Endothelial cell (in vitro differentiated cells): ENCODE measurements at places on chromosomes 3 and 15.
A peak's percentile ranks its signal among the peaks of the same experiment; 100 is the strongest.

GRCh38 chr3:75136100-75136897 lies 521.8 kb upstream of the CNTN3 start:
- DNase-seq, result no peak

GRCh38 chr15:91118817-91119590 lies 18.9 kb downstream of the SV2B start:
- no peak for DNase-seq

DNA sequence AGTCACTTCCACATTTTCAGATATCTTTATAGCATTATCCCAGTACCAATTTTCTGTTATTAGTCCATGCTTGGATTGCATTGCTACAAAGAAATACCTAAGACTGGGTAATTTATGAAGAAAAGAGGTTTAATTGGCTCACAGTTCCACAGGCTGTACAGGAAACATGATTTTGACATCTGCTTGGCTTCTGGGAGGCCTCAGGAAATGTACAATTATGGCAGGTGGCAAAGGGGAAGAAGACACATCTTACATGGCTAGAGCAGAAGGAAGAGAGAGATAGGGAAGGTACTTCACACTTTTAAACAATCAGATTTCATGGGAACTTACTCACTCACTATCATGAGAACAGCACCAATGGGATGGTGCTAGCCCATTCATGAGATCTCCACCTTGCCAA lies 172.3 kb upstream of the GPR149 start:
- DNase-seq, result no peak

DNA sequence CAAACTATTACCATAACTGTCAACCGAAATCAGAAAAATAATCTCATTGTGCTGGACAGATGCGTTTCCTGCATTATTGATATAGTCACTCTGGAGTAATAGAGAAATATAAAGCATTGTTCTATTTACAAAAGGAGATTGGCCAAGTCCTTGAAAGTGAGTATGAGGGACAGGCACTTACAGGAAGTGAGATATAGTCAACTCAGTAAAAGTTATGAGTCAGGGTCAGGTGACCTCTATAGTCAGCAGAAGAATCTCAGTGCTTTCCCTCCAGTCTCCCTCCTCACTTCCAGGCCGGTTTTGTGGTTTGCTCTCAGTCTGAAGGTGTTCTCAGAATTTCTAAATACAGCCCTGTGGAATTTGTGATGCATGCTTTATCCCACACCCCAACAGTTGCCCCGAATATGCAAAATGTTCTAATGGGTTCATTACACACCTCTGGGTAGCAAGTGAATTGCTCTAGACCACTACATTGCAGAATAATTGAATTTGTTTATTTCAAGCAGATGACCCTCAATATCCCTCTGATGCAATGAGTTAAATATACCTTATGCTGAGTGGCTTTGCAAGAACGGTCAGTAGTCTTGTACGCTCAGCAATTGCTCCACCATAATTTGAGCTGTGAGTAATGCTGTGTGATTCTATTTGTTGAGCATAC lies 787.7 kb downstream of the MCTP2 start:
- no peak for DNase-seq

- DNase-seq, result no peak
These were observed 31.9 kb downstream of the SCN5A start for GRCh38 chr3:38617586-38617985.

DNA sequence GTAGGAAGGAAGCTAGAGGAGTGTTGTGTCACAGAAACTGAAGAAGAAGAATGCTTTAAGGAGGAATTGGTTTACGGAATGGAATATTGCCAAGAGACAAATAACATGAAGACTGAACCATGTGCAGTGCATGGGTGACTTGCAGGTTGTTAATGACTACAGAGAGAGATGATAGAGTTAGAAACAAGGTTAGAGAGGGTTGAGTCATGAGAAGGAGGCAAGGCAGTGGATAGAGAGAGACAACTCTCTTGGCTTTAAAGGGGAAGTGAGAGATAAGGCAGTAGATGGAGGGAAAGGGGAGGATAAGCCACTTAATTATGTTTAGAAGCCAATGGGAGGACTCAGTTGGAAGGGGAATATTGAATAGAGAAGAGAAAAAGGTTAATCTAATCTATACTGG lies 119.3 kb upstream of the CCNL1 start:
- DNase-seq, result no peak

DNA sequence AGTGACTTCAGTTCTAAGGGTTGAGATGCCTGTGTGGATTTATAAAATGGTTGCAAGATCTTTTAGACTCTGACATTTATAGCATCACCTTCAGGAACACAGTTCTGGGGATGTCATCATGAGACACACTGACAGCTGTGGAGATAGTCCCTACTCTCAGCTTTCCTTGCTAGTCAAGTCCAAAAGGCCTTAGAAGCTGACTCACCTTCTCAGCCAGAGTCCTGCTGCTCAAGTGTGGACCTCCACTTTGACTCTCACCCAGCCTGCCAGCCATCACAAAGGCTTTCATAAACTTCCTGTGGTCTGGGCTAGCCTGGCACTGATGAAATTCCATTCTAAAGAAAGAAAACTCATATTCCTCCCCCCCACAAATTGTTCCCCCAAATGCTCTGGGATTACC lies 44.8 kb downstream of the TMEM39A start:
- DNase-seq, result no peak

GRCh38 chr3:177792311-177793030 lies 595.2 kb upstream of the TBL1XR1 start:
- DNase-seq, result no peak

GRCh38 chr3:180223268-180223667 lies 186.5 kb upstream of the PEX5L start:
- DNase-seq, result no peak

DNA sequence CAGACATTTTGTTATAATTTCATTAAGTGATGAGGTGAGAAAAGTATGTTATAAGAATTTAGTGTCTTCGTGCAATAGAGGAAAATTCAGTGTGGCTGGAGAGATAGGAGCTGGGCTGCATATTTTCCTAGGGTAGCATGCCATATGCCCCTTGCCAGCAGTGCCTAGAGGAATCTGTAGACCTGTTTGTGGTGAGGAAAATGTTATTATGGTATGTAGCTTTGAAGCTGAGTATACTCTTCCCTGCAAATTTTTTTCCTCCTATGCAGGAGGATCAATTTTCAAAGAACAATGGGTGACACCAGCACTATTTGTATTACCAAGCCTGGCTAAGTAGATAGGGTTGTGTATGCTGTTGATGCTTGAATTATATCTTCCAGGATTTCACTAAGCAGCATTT lies 200.6 kb downstream of the EDEM1 start:
- no peak for DNase-seq

DNA sequence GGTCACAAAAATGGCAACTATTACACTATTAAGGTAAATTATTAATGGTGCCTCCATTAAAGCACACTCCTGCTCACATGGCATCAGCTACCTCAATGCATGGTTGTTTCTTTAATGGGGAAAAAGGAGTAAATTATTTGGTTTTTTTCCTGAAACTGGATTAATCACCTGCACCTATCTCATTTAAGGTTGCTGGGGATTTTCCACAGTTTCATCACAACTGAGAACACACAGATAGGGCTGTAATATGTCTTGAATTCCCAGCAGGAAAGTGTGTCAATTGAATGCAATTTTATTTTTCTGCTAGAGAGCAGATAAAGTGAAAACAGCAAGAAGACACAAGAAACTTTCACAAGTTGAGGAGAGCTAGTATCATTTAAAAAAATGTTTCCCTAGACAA lies 36.4 kb downstream of the RFTN1 start:
- no peak for DNase-seq

DNA sequence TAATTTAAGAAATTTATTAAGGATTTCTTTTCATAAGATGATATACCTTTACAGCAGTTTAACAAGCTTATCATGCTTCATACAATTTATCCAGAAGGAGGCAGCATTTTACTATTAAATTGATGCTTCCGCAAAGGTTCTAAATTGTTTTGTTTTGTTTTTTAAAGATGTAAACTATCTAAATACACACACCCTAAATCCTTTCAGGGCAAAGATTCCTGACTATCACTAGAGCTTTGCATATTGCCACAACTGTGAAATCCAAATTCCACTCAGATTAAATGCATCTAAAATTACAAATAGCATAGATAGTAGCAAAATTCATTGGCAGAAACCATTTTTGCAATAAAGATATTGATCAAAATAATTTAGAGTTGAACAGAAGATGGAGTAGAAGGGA lies 44.5 kb upstream of the CCNL1 start:
- no peak for DNase-seq

DNA sequence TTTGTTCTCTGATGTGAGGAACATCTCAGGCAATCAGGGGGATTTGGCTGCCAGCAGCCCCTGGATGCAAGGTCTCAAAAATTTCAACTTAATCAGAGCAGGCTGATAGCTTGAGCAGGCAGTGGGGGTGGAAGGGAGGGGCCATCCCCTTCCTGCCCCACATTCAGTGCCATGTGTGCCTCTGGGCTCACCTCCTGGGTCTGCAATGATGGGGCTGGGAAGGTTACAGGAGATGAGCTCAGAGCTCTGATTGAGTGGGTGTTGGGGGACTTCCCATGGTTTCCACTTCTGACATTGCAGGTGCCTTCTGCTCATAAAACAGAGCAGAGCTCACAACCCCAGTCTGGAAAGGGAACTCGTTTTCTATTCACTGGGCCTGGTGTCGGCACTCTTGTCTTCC lies 37.0 kb downstream of the PARP16 start:
- DNase-seq, result no peak

GRCh38 chr15:50881121-50882048 lies 27.1 kb upstream of the AP4E1 start:
- no peak for DNase-seq

DNA sequence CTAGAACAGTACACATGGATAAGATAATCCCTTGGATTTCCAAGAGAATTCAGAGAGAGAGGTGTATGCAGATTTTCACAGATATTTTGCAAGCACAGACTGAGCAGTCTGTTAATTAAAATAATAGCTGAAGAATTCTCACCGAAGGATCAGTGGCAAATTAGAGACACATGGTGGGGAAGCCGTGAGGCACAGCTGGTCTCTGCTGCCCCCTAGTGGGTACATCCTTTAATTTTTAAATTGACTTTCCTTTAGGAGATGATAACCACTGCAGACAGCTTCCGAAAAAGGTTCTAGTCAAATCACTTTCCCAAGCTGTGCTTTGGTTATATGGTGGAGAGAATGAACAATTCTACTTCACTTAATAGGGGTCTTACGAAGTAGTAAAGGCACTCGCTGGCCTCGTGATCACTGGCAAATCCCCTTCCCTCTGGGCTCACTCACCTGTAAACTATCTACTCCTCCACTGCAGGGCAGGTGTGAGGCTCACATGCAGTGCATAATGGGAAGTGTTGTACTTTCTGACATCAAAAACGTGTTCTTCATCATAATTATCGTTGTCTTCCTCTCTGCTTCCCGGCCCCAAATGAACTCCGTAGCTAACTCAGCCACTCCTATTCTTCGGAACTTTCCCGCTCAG lies 19.5 kb downstream of the MESD start:
- DNase-seq, result peak; percentile 71

DNA sequence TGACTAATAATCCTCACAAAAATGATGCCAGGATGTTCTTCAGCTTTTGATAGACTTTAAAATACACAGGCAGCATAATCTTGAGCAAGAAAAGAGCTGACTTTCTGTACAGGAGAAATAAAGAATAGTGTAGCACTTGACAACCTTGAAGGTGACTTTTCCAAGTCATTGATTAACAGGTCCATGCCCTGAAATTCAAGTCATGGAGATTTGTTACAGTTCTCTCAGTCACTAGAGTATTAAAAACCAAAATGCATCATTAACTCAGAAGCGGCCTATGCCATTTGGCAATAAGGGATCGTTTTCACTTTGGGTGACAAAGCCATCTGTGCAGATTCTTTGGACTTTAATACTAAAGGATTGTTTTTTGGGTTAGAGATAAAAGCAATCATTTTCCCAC lies 692.7 kb upstream of the SGO1 start:
- DNase-seq, result no peak

DNA sequence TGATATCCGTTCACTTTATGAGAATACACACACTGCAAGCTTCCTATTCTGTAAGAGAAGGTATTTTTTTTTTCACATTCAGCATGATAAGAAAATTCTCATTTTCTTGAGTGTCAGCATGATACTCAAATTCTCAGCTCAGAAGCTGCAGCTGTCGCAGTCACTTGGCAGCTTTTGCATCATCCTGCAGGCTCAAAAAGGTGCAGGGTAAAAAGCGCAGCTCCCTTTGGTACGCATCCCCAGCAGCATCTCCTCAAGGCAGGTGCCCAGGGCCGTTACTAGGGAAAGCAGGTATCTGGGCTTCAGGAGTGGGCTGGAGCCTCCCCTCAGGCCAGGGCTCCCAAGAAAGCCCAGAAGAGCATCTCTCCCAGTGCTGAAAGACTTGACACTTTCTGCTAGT lies 22.3 kb downstream of the LNP1 start:
- DNase-seq, result no peak

GRCh38 chr3:142787719-142788118 lies 63.9 kb downstream of the TRPC1 start:
- no peak for DNase-seq

- DNase-seq, result no peak
These were observed 20.8 kb downstream of the FAM174B start for GRCh38 chr15:92634671-92635201.

DNA sequence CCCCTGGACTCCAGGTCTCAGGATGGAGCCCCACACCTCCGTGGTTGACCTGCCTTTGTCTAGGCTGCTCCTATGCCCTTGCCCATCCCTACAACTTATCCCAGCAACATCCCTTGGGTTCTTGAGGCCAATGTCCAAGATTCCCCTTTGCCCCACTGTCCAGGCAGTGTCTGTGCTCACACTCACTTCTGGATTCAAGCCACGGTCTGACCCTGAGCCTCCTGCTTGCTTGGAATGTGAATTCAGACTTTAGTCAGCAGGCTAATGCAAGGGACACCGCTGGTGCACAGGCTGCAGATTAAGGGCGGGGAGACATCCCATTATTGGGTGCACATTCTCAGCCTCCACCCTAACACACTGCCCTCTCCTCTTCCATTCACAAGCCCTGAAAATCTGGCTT lies 154.1 kb downstream of the WNT5A start:
- DNase-seq, result no peak

DNA sequence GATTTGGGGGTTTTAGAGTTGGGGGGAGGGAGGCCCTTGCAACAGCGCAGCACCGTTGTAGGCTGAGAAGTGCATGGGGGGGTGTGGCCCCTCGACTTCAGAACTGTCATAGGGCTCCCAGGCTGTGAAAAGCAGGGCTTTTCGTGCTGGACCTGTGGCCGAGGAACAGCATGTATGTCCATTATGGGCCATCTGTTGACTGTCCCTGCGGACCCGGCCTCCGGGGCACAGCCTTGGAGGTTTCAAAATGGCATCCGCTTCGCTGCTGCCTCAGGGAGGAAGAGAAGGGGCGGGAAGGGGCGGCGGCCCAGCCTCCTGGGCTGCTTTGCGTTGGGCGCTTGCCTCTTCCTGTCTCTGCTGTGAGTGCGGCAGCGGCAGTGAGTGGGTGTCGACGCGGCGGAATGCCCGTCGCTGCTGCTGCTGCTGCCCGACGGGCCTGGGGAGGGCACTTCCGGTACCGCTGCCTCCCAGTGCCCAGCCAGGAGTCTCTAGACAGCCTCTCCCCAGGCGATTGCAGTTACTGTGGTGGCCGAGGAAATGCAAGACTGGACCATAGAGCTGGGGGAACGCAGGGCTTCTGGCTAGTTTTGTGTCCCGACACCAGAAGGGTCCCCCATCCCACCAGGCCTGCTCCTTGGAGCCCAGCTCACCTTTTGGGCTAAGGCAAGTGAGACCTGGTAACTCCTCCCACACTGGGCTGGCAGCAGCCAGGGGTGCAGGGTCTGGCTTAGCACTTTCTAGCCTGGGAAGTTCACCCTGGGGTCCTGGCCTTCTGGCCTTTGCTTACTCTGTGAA lies 1.9 kb downstream of the GNAI2 start:
- DNase-seq, result peak; percentile 74

GRCh38 chr3:46609944-46610722 lies 2.2 kb upstream of the FAM240A start:
- DNase-seq, result no peak
